Body of pancreas (tissue), 4 donors: ENCODE measurements at places on chromosomes 12 and 14. TPM values are rescaled to one million over a fixed set of nuclear protein-coding genes. Genes with fewer than 3 reads are reported as not detected.

TAS2R50 gene
- total RNA-seq = 3.1 TPM

PHETA1 gene
- total RNA-seq = 20.4 TPM

TNFRSF1A gene
- total RNA-seq = 92.0 TPM

KCNA5 gene
- 2.6 TPM for total RNA-seq

SUOX gene
- 20.8 TPM for total RNA-seq

RTRAF gene
- total RNA-seq = 40.7 TPM

PA2G4 gene
- total RNA-seq = 49.4 TPM

AP4S1 gene
- total RNA-seq = 13.7 TPM

ZFHX2 gene
- 0.33 TPM for total RNA-seq

P2RX2 gene
- total RNA-seq = not detected

AMHR2 gene
- 10.6 TPM for total RNA-seq

SERPINA12 gene
- total RNA-seq = not detected

KLRK1 gene
- total RNA-seq = not detected

EMP1 gene
- total RNA-seq = 29.0 TPM

GALNT16 gene
- 1.3 TPM for total RNA-seq

ASB2 gene
- total RNA-seq = 0.33 TPM
